ENCODE measurements at places on chromosomes 11 and 22. TPM values are rescaled to one million over a fixed set of nuclear protein-coding genes. Genes with fewer than 3 reads are reported as not detected.

DNA sequence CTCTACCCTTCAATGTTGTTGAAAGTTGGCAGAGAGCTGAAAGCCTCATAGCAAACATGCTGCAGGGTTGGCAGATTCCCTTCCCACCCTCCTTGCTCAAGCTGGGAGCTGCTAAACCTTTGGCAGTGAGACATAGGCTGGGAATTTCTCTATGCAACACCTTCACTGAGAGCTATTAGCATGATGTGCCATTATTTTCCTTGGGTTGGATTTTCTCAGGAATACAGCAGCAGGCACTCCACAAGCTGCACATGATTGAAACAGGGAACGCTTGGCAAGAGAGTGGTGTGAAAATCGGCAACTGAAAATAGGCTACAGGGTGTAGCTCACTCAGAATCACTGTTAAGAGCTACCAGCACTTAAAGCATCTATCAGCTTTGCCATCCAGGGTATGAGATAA is 9.6 kb upstream of the ALKBH3 start:
- H3K27me3 ChIP-seq, result peaks cover 43% of the 10 kb centered on the region
- DNase-seq, result no peak
- H3K27ac ChIP-seq, result no peak overlapping the region
- H3K36me3 ChIP-seq, result no peaks in the 10 kb centered on the region
- H3K4me3 ChIP-seq, result no peak overlapping the region

GRCh38 chr11:2525166-2525861 is 80.5 kb downstream of the KCNQ1 start:
- peaks cover 23% of the 10 kb centered on the region for H3K27me3 ChIP-seq
- H3K27ac ChIP-seq, result no peak overlapping the region
- H3K36me3 ChIP-seq, result no peaks in the 10 kb centered on the region
- peak; percentile 75 for DNase-seq

DNA sequence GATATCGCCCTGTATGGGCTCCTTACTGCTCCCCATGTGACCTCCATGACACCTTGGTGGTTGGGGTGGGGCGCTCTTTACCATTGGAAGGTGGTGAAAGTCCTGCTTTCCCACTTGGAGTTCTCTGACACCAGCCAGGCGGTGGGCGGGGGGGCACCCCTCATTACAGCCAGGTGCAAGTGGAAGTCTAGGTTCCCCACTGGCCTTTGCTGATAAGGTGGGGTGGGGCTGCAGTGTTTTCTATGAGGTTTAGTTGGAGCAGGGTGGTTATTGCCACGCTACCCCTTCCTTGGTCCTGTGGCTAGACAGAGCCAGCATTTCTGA is 5.5 kb upstream of the SLC37A2 start:
- no peak overlapping the region for H3K4me3 ChIP-seq
- no peak overlapping the region for H3K27ac ChIP-seq
- H3K27me3 ChIP-seq, result no peaks in the 10 kb centered on the region

DNA sequence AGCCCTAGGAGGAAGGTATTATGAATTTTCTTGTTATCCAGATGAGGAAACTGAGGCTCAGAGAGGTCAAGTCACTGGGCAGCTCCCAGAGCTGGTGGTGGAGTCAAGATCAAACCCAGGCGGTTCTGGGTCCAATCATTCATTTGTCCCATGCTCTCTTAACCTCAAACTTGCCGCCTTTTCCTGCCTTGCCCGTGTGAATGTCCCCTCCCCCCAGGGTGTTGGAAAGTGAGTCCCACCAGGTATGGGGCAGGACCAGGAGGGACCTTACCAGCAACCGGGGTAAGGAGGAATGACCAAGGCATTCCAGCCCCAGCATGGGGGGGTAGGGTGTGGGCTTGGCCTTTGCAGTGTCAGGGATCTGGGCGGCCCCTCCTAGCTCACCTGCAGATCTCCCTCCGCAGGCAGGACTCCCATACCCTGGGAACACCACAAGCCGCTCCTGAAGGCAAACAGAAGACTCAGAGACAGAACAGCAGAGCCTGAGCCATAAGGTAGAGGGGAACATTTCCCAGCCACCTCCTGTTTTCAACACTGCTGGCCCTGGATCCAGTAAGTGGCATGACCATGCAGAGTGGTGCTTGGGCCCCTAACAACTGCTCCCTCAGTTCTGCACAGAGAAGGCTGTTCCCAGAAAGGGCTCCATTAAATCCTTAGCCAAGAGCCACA is 41.2 kb upstream of the SYT7 start:
- H3K4me1 ChIP-seq, result peaks cover 12% of the 10 kb centered on the region
- DNase-seq, result no peak
- H3K4me3 ChIP-seq, result no peak overlapping the region

The GLB1L3 gene
- not detected for total RNA-seq

DNA sequence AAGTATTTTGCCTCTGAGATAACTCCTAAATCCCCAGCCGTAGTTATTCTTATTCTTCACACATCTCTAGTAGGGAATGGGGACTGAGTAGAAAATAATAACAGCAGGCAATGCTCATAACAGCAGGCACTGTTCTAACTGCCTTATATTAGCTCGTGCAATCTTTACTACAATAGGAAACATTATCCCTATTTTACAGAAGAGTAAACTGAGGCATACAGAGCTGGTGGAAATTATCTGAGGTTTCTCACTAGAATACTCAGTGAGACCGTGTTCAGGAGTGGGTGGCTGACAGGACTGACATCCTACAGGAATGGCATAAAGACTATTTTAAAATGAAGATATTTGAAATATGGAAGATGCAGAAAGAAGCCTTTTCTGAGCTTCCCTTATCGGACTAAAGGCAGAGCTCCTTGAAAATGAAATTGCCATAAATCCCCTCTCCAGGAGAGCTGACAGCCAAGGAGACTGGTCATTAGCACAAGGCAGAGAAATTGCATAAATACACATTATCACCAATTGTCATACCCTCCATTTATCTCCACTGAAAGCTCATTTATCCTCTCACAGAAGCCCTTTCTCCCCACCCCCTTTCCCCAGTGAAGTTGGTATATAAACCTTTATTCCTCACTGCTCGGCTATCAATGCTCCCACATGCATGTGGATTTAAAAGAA is 93.9 kb downstream of the RASSF10 start:
- no peaks in the 10 kb centered on the region for H3K36me3 ChIP-seq
- no peak overlapping the region for H3K27ac ChIP-seq
- no peaks in the 10 kb centered on the region for H3K4me1 ChIP-seq
- peaks cover 42% of the 10 kb centered on the region for H3K27me3 ChIP-seq
- no peak for DNase-seq

DNA sequence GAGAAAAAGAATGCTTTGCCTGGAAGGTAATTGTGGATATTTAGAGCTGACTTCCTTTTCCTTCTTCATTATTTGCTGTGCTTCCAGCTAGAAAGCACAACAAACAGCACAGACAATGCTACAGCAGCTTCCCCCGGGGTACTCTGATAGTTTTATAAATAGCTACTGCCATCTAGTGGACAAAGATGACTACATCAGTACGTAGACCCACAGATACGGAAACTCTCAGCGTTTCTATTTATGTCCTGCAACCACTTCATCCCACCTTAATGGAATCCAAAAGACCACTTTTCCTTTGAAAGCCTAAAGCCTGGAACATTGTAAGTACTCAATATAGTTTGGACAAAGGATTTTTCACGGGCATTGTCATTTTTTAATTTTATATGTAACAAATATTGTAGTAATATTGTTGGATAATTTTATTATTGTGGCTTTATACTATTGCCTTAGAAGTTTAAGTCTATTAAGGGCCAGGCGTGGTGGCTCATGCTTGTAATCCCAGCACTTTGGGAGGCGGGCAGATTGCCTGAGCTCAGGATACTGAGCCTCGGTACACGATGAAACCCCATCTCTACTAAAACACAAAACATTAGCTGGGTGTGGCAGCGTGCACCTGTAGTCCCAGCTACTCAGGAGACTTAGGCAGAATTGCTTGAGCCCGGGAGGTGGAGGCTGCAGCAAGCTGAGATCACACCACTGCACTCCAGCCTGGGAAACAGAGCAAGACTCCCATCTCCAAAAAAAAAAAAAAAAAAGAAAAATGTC is 7.5 kb downstream of the HSPA8 start:
- H3K36me3 ChIP-seq, result peaks cover 36% of the 10 kb centered on the region
- no peaks in the 10 kb centered on the region for H3K27me3 ChIP-seq
- peak overlapping the region; percentile 47 for H3K27ac ChIP-seq
- DNase-seq, result no peak
- no peak overlapping the region for H3K4me3 ChIP-seq

The SCO2 gene
- total RNA-seq, result not detected

DNA sequence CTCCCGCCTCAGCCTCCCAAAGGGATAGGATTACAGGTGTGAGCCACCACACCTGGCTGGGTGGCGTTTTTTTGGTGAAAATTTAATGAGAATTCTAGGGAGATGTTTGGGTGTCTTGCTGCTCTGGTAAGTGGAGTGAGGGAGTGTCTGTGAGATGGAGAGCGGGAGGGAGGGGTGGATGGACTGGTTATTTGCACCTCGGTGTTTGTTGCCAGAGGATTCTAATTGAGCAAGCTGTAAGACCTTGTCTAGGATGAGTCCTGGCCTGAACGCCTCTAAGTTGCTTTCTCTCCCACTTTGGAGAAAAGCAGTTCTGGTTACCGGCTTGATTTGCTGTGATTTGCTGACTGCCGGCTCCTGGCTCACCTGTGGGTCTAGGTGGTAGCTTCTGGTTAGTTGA is 22.0 kb upstream of the GRAMD4 start:
- H3K4me3 ChIP-seq, result no peak overlapping the region
- H3K4me1 ChIP-seq, result no peaks in the 10 kb centered on the region
- H3K27ac ChIP-seq, result no peak overlapping the region
- no peaks in the 10 kb centered on the region for H3K27me3 ChIP-seq
- H3K36me3 ChIP-seq, result no peaks in the 10 kb centered on the region
- no peak for DNase-seq

DNA sequence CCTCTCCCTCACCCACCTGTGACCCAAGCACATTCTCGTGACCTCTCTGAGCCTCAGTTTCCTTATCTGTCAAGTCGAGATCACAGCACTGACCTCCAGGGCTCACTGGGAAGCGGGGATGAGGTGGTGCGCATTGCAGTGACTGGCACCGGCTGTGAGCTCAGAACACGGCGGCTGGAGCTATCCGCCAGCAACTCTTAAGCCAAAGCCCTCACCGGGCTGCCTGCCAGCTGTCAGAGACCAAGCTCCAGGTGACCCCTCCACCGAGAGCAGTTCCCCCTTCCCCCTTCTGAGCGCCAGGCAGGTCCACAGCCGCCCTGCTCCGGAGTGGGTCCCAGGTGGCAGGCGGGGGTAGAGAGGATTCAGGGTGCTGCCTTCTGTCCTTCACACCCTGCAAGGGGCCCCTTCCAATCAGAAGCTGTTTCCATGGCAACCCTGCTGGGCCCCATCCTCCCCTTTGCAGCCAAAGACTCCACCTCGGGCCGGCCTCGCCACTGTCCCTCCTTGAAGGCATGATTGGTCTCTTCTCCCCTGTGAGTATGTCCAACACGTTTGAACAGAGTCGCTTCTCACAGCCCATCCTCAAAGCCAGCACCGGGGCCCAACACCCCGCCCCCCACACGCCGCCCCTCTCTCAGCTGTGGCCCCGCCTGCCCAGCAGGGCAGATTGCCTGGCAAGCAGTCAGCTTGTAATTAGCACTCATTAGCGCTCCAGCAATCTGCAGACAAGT is 98.7 kb downstream of the WNT7B start:
- H3K4me3 ChIP-seq, result no peak overlapping the region
- peaks cover 2% of the 10 kb centered on the region for H3K36me3 ChIP-seq
- H3K4me1 ChIP-seq, result no peaks in the 10 kb centered on the region
- peak; percentile 79 for DNase-seq

- no peak for DNase-seq
- H3K4me1 ChIP-seq, result peaks cover 19% of the 10 kb centered on the region
- no peak overlapping the region for H3K4me3 ChIP-seq
- no peaks in the 10 kb centered on the region for H3K27me3 ChIP-seq
- H3K27ac ChIP-seq, result no peak overlapping the region
These were observed 133.0 kb upstream of the C11orf58 start for GRCh38 chr11:16605389-16605893.

The LIF gene
- total RNA-seq, result 13.7 TPM

GRCh38 chr11:81874635-81875034 is 859.0 kb downstream of the FAM181B start:
- no peak for DNase-seq
- peaks cover 57% of the 10 kb centered on the region for H3K27me3 ChIP-seq
- H3K4me1 ChIP-seq, result peaks cover 2% of the 10 kb centered on the region
- no peak overlapping the region for H3K27ac ChIP-seq
- H3K4me3 ChIP-seq, result no peak overlapping the region
- H3K36me3 ChIP-seq, result no peaks in the 10 kb centered on the region

- no peaks in the 10 kb centered on the region for H3K27me3 ChIP-seq
- no peak for DNase-seq
- H3K36me3 ChIP-seq, result no peaks in the 10 kb centered on the region
- no peak overlapping the region for H3K4me3 ChIP-seq
These were observed 489.2 kb upstream of the CNTN5 start for GRCh38 chr11:98531576-98531975.

DNA sequence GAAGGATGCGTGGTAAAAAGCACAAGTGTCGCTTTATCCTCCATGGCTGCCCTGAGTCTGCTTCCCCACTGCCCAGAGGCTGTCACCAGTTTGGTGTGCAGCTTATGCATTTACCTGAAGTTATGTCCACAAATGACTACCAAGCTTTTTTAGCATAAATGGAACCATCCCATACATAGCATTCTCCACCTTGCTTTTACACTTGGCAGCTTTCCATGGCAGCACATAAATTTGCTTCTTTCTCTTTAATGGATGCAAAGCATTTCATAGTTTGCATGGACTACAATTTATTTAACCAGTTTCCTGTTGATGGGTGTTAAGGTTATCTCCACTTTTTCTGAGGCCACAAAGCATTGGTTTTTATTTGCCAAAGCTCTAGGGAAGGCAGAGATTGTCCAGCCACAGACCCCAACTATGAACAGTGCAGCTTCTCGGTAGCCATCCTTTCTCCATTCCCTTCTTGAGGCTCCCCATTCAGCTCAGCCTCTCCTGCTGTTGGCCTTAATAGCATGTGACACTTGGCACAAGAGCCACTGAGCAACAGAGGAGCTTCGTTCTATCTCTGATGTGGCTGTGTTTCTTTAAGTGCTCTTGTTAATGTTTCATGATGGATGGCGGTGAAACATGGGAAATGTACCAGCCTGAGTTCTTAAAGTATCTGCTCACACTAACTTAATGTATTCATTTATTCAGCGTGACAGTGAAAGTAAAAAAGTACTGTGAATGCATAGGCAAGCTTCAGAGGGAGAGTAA is 59.8 kb upstream of the NAV2 start:
- no peak for DNase-seq
- H3K27ac ChIP-seq, result no peak overlapping the region
- H3K4me3 ChIP-seq, result no peak overlapping the region
- no peaks in the 10 kb centered on the region for H3K36me3 ChIP-seq

DNA sequence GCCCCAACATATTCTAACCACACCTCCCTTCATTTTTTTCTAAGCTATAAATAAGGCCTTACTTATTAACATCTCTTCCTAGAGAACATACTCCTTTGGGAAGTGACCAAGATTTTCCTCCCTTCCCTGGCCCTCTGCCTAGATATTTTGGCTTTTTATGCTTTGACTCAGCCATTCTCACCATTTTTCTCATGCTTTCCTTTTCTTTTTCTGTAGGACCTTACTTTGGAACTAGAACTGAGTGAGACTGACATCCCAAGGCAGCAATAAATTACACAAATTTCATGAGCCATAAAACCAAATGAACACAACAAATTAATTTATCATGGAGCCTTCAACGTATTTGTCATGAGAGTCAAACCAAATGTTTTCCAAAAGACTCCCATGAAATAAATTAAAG is 142.7 kb upstream of the CTSC start:
- no peaks in the 10 kb centered on the region for H3K36me3 ChIP-seq
- no peak for DNase-seq
- peaks cover 13% of the 10 kb centered on the region for H3K4me1 ChIP-seq
- peaks cover 5% of the 10 kb centered on the region for H3K27me3 ChIP-seq
- no peak overlapping the region for H3K4me3 ChIP-seq

The SGSM1 gene
- total RNA-seq, result not detected

GRCh38 chr11:93143186-93143585 is 54.6 kb downstream of the SLC36A4 start:
- H3K4me3 ChIP-seq, result no peak overlapping the region
- H3K27ac ChIP-seq, result peak overlapping the region; percentile 17
